Vagina (tissue), 2 donors: ENCODE measurements at places on chromosomes 1 and 21.

- DNase-seq, result no peak
Measured at GRCh38 chr1:21652101-21652936, 16.8 kb downstream of the RAP1GAP start.

DNA sequence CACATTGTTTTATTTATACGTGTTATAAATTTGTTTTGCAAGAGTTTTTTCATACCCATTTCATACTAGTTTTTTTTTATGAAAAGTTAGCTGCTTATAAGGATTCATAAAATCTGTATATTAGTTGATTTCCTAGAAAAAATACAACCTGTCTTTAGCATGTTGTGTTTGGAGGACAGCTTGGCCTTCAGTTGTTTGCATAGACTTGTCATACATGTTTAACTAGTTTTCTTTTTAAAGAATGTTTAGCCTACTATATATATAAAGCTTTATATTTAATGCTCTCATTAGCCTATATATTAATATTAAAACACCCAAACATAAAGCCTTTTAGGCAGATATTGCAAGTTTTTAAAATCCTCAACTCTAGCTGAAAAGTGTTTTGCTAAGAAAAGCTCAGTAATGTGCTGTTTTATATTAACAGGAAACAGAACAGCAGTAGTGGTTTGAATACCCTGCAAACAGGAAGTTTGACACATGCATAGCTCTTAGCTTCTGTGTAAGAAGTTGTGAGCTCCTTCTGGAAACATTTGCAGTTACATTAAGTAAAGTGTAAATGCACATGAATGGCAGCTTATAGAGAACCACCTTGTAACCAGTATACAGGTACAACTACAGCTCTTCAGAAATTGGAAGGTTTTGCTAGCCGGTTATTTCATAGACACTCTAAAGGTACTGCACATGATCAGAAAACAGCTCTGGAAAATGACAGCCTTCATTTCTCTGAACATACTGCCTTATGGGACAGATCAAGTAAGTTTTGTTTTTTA is at the start of gene PRKACB:
Gene PRKACB (plus strand): TSS at position 476 of the 770 bp plus-strand sequence. CDS start 91 bp downstream, at position 567.
- no peak for DNase-seq

GRCh38 chr1:184253921-184254320 is 132.9 kb upstream of the C1orf21 start:
- DNase-seq, result no peak

DNA sequence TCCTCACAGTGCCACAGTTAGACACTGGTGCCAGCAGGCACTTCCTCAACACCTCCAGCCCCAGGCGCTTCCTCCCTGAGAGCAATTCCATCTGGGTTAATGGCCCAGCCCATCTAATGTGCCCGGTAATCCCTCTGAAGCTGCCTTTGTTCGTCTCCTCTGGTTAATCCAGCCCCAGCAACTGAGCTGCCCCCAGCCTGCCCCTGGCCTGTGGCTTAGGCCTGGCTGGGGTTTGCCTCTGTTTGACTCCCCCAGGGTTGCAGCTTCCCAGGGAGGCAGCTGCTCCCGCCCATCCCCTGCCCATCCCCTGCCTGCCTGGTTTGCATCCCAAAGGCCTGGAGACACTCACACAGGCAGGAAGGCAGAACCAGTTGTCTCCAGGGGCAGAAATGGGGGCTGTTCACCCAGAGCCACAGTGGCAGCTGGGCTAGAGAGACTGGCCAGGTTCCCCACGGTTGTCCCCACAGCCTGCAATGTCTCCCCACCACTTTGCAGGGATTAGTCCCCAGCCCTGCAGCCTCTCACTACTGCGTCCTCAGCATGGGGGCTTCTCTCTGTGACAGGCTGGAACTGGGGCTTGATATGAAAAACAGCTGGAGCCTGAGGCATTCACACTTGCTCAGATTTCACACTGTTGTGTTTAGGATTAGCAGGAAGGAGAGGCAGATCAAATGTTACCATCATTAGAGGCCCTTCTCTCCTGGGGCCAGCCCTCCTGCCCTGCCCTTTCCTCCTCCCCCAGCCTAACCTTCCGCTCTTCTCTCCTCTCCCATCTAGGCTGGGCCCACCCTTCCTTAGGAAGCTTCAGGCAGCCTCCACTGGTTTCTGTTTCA is 120.2 kb downstream of the TLR5 start:
- no peak for DNase-seq

DNA sequence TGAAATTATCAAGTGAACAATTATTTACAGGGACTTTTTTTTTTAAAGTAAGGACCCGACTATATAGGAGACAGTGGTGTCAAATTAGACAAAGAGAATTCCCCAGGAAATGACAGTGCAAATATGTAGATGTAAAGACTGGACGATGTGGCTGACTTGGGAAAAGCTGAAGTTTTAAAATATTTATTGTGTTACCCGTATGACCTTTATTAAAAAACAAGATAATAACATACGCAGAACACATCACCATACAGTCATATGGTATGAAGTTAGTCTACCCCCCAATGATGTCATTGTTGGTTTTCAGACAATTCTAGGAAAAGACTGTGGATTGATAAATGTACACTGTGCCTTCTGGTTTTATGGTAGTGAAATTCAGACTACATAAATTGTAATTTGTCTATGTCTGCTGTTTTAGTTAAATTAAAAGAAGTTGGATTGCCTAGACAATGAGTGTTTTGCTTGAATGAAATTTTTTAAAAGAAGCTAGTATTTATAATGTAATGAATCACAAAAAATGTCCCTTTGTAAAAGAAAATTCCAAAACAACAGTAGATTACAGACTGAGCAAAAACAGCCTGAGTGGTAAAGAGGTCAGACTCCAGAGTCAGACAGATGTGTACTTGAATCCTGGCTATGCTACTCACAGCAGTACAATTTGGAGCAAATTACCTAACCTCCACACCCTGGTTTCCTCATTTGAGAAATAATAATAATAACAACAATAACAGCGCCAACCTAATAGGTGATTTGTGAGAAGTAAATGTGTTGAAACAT is 15.5 kb upstream of the PDC start:
- no peak for DNase-seq

- no peak for DNase-seq
Measured at GRCh38 chr1:34663031-34663430, 91.8 kb upstream of the GJB5 start.

DNA sequence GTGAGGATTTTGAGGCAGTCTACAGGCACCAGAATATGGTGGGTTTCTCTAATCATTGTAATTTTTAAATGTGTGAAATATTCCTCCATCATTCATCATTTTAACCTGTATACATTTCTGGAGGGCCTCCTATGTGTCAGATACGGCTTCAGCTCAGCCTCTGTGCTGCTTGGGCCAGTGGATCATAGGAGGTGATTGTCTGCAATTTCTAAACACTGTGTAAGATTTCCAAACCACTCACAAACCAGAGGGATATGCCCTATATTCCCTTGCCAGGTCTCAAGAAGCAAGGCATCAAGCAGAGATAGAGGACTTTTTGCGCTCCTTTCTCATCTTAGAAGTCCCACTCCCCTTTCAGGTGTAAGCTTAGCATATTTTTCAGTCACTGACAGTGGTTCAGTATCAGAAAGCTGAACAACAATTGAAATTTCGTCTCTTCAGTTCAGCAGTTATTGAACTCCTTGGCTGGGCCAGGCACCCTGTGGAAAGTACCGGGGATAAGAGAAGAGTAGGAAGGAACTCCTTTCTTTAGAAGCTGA is 190.9 kb downstream of the NFIA start:
- DNase-seq, result no peak

GRCh38 chr1:75615613-75616435 is 4.9 kb upstream of the SLC44A5 start:
- no peak for DNase-seq

DNA sequence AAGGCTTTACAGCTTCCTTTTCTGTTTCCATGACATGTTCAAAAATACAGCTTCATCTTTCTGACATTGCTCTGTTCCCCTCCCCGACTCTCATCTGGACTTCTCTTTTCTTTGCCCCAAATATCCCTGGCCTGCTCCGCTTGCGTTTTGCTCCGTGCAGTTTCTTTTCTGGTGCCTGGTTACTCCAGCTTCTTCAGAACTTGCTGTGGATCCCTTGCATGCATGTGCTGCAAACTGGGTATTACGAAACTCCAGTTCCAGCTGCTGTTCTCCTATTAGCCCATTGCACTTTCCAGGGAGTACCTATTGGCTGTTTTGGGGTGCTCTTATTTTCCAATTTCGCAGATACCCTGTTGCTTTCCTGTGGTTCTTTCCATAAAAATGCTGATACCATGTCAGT is 9.9 kb upstream of the NDC1 start:
- DNase-seq, result no peak

- DNase-seq, result no peak
Measured at GRCh38 chr1:244368279-244368678, 83.4 kb downstream of the ADSS2 start.

DNA sequence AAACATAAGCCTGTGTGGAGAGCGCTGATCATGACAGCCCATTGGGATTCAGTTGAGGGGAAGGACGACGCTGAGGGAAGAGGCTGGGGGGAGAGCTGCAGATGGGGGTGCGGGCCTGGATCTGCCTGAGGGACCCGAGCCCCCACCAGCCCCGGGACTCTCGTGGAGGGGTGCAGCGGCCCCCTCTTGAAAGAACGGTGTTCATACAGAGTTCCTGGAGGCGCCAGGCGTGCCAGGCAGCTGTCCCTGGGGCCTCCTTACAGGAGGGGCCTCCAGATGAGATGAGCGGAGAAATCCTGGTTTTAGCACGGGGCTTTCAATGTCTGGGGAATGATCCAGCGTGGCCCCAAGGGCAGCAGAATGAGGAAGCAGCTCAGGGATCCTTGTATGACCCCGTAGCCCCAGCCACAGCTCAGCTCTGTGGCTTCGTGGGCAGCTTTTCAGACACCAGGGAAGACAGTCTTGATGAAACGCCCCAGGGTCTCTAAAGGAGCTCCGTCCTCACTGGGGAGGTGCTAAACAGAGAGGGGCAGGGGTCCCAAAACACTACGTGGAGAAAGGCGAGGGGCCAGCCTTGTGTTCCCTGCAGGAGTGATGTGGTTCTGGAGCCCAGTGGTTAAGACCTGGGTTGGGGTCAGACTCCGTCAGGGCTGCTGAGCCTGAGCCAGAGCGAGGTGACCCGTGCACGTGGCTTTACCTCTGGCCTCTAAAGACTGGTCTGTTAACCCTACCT is 7.2 kb upstream of the DSCAM start:
- no peak for DNase-seq

DNA sequence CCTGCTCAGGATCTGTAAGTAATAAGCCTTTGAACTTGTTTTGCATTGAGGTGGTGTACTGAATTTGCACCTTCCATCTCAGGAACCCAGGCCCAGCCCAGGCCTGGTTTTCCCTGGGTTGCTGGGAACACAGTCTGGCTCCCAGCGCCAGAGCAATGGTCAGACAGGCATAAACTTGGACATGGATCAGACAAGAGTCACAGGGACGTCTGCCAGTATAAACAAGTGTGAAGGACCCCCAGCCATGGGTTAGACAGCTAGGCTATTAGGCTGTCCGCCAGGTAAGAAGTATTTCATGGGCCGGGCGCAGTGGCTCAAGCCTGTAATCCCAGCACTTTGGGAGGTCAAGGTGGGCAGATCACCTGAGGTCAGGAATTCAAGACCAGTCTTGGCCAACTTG is 5.5 kb downstream of the IFNLR1 start:
- no peak for DNase-seq

- DNase-seq, result no peak
Measured at GRCh38 chr1:24321126-24321525, 2.0 kb downstream of the GRHL3 start.

DNA sequence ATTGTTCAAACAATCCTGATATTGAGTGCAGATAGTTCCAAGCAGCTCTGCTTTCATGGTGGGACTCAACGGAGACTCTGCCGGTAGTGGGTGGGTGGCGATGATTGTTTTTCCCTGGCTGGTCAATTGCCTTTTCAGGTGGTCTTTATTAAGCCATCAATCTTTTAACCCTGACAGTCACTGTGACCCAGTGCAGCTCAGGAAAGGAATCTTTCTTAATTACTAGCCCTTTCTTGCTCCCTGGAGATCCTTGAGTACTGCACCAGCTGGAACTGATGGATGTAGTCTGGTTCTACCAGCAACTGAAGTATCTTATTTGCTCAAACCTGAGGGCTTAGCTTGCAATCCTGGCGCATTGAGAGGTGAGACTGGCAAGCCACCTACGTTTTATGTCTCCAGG is 196.4 kb downstream of the PLPP3 start:
- DNase-seq, result no peak

DNA sequence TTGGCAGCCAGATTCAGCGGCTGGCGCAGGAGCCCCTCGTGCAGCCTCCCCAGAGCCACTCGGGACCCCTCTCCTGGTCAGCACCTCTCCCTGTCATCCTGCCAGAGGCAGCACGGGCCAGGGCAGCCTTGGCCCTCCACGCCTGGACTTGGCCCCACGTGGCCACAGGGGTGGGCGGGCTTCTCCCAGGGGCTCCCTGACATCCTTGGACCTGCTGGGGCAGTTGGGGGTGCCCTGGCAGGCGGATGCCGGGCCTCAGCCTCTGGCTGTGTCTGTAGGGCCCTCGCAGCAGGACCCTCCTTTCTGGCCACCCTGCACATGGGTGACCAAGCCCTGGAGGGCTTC is 60.2 kb downstream of the MORN1 start:
- DNase-seq, result no peak

DNA sequence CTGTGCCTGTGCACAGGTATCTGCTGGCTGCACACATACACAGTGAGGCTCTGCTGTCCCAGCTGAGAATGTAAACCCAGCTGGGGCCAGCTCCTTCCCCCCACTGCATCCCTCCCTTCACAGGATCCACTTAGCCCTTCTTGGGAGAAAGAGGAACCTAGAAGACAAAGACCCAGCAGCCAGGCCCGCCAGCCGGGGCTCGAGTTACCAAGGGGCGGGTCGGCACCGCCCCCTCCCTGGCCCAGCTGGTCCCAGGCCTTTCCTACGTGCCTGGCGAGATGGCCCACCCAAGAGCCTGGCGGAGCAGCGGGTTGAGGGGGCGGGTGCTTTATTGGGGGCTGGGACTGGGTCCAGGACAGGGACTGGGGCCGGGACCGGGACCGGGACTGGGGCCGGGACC is 2.1 kb downstream of the SH3BGRL3 start:
- DNase-seq, result no peak

DNA sequence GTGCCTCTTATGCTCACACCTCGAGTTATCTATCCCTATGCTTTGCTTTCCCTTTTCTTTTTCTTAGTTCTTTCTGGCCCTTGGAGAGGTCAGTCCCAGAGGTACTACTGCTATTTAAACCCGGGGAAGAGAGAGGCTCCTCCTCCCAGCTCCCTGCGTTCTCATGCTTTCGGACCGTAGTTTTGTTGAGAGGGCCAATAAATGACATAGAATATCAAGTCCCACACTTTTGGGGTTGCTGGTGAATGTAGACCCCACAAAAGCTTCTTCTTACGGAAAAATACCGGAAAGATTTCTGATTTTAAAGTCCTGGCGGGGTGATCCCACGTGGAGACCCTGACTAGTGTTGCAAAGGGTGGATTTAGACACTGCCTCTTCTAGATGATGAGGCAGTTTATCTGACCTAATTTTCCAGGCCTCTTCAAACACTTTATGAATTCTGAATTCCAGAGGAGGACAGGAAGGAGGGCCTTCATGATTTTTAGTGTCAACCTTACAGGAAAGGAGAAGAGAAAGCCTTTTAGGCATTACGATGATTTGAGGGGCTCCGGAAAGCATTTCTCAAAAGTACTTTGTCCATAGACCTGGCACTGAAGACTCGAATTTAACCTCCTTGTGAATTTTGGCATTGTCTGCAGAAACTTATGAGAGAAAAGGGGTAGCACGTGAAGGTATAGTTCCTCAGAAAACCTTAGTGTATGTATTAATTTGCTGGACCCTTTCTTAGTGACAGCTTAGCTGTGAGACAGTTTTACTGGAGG is 694 bp downstream of the TMEM167B start:
- no peak for DNase-seq

- no peak for DNase-seq
Measured at GRCh38 chr21:32957545-32957944, 68.2 kb upstream of the OLIG2 start.
